ENCODE measurements at places on chromosomes 4 and X.
A peak's percentile ranks its signal among the peaks of the same experiment; 100 is the strongest.

GRCh38 chr4:26135331-26135730 is 185.5 kb upstream of the RBPJ start:
- no peak for DNase-seq

GRCh38 chrX:152844256-152844655 is 13.4 kb downstream of the NSDHL start:
- DNase-seq: no peak

DNA sequence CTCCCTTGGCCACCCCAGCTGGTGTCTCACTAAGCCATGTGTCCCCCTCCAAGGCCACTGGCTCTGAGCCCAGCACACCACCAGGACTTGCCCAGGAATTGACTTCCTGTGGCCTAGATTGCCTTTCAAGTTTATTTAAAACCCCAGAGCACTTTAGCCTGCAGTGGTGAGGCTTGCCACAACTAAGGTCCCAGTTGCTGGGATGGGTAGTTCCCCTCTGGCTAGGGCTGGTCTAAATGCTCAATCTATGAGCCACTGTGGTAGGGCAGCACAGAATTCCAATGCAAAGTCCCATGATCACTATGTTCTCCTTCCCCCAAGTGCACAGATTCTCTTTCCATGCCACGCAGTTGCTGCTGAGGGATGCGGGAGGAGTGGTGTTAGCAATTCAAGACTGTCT is 61.1 kb upstream of the HCCS start:
- no peak for DNase-seq

DNA sequence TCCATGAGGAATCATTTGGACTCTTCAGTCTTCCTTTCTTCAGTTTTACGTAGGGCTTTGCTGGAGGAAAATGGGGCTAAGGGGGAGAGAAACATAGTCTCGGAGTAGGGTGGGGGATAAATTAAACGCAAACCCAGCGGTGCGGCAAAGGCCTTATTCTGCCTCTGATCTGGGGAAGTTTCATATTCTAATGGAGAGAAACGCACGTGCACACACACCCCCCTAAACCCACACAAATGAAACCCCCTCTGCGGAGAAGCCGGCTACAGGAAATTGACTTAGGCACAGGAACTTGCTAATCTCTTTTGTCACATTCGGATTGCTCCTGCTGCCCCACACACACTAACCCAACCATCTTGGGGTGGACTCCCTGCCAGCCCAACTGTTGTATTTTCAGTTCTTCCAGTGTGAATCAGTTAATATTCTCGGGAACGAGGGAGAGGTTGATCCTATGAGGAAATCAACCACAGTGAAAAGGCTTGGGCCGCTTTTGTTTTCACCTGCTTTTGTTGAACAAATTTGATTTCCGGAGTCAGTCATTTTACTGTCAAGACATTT is at the start of gene RHOH:
TSS of gene RHOH (plus strand) at position 308 of the 558 bp plus-strand sequence. CDS start 46,356 bp downstream, outside the sequence.
- peak; percentile 72 for DNase-seq

DNA sequence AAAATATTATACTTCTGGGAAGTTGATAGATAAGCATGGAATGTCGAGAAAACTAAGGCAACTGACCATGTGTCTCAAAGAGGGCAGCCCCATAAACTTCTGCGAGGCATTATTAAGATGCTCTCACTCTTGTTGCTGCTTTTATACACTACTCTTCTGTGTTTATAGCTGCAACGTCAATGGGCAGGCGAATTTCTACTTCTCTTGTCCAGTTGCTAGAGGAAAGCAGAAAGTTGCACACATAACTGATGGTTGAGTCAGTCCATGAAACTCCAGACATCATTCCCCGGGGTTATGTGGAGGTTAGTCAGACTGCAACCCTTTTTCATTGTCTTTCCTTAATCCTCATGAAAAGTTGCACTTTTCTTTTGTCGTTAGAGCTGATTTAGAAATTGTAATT is 39.8 kb downstream of the VCX3B start:
- no peak for DNase-seq

GRCh38 chr4:175970724-175971123 is 94.9 kb upstream of the WDR17 start:
- DNase-seq: no peak

DNA sequence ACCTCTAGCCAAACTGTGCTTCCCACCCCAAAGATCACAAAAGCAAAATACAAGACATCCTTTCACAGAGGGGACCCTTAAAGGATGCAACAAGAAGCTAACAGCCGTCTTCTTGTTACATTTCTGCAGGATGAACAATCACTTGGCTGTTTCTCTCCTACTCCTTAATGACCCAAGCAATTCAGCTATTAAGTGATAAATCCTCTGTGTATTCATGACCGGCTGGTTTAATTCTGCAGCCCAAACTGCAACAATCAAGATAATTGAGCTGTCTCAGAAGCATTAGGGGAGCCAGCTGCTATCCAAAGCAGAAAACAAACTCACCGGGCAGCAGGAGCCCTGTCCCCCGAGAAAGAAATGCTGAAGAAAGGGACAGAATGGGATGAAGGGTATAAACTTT is 85.9 kb upstream of the ACSL4 start:
- DNase-seq: no peak

GRCh38 chr4:119623025-119623424 is 5.6 kb downstream of the PDE5A start:
- DNase-seq: no peak

- DNase-seq: no peak
These were observed 116.6 kb upstream of the DIAPH2 start for GRCh38 chrX:96568071-96568470.

- DNase-seq: no peak
These were observed 2.8 kb downstream of the ABLIM2 start for GRCh38 chr4:8155660-8156421.

DNA sequence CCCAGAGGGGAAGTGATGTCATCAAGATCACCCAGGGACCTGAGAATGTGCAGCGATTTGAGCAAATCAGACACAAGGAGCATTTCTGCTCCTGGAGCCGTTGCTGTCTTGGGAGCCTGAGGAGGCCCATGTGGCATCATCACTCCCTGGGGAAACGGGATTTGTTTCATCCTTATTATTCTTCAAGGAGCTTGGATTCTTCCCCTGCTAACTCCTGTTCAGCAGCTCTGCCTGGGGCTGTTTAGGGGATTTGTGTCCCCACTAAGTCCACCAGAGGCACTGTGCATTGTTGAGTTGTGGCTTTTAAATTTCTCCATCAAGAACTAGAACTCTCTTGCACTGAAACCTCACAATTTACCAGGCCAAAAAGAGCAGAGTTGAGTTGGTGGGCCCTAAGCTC is 104.2 kb upstream of the MSX1 start:
- DNase-seq: no peak

GRCh38 chr4:111501946-111502345 is 643.3 kb upstream of the FAM241A start:
- DNase-seq: no peak

DNA sequence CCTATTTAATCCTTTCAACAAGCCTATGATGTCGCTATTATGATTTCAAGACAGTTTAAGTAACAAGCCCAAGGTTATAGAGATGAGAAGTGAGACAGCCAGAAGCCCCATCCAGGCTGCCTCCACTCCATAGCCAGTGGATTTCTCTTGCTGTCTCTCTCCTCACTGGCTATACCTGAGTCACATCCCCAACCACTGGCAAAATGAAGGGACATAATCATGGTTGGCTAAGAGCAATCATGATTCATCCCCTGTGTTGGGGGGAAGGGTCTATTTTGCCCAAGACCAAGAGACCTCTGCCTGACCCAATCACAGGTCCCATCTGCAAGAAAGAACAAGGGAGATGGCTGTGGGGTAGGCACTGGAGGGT is 334.9 kb upstream of the GATB start:
- DNase-seq: no peak

- no peak for DNase-seq
These were observed 7.2 kb upstream of the C1QTNF7 start for GRCh38 chr4:15420642-15421041.

DNA sequence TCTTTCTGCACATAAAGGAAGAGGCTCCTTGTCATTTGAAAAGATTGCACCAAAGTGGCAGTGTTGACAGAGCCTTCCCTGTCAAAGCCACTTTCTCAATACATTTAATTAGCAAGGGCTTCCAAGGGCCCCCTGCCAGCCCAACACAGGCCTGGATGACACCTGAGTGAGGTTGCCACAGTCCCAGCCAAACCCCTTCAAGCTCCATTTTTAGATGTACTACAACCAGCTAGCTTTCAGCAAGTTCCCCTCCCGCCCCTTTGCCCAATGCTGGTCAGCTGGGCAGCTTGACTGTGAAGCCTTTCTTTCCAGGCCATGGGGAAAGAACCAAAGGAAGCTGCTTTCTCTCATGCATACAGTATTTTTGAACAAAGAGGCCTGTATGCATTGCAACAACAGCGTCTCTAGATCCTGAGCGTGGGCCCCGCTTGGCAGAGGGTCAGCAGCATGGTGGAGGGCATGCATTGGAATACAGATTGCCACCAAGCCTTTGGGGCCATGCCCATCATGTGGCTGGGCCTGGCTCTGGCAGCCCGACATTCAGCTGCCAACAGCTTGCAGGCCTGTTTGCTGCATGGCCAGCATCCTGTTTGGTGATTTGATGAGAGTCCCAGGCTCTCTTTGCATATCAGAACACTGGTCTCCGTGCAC is 261.1 kb upstream of the GATB start:
- DNase-seq: no peak

DNA sequence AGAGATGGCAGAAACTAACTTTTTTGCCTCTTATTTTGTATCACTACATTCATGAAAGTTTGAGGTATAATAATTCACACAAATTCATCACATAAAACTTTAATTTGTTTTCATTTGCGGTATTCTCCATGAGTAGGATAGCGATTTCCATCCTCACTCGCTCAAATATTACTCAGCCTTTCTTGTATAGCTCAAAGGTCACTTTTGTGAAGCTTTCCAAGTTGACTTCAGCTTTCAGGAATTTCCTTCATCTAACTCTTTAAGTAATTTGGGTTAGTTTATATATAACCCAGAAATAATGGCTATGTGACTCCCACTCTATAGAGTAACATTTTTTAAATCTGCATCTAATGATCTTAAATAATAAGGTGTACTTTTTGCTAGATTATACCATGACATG is 314.4 kb downstream of the IL1RAPL1 start:
- no peak for DNase-seq

GRCh38 chrX:34629572-34629971 is 27.5 kb downstream of the TMEM47 start:
- no peak for DNase-seq

DNA sequence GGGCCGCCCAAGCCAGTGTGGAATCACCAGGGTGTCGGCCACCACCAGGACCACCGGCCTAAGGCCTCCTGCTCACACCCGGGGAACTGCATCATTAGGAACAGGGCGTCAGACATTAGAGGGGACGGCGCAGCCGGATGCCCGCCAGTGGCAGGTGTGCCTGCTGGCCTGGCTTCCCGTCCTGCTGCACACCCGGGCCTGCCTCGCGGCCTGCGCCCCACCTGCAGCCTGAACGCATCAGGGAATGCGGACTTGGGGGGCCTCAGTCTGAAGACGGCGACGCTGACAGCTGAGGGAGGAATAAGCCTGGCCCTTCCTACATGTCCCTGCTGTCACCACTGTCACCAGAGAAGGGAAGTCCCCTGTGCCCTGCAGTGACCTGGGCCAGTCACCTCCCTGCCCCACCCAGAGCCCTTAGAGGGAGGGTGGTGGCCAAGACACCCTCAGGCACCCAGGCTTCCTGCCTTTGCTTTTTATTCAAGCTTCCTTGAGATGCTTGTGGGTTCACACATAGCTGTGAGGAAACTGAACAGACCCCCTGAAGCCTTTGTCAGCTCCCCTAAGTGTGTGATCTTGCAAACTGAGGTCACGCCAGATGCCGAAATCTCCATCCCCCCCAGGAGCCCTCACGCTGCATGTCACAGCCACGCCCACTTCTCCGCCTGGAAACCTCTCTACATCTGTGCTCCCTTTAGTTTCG is 3.2 kb downstream of the DGKQ start:
- DNase-seq: no peak

- DNase-seq: no peak
These were observed 111.3 kb upstream of the ATP8A1 start for GRCh38 chr4:42768125-42768748.

DNA sequence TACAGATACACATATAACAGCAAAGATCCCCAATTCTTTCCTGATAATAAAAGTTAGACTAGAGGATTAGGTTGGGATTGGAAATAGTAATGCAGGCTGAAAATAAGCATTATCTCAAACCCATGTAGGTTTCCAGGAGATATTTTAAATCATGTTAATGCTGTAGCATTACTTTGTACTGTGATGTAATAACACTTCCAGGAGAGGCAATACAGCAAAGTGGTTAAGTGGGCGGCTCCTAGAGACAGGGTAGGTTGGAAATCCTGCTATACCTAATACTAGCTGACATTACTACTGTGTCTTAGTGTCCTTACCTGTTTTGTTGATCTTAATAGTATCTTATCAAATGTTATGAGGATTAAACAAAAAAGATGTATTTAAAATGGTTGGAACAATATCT is 9.6 kb downstream of the PAICS start:
- no peak for DNase-seq

GRCh38 chrX:110086162-110086915 is 83.4 kb downstream of the TMEM164 start:
- no peak for DNase-seq

- DNase-seq: no peak
These were observed 128.1 kb downstream of the PTTG2 start for GRCh38 chr4:38088321-38088720.

- DNase-seq: no peak
These were observed 77.9 kb upstream of the AFF2 start for GRCh38 chrX:148422526-148422925.

- DNase-seq: no peak
These were observed 20.0 kb downstream of the RHOH start for GRCh38 chr4:40216622-40217366.

DNA sequence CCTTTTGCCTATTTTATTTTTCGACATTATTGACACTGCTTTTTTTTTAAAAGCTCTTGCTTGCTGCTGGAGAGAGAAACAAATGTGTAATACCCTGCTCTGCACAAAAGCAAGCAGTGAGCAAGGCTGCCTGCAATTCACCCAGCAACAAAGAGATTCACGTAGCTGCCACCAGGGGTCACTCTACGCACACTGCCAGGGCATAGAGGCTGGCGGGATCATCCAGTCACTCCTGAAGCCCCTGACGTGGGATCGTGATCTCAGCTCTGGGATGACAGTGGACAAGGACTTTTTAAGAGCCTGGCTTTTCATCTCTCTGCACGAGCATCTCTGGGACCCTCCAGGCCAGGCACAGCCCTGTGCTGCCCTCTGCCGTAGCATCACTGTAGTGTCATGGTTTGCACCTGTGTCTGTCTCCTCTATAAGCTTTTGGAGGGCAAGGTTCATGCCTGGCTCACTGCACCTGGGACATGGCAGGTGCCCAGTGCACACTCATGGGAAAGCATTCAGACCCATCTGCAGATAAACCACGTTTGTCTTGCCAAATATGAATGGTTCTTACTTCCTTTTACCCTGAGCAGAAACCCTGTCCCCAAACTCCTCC is 19.8 kb downstream of the C4orf50 start:
- DNase-seq: peak; percentile 18

GRCh38 chr4:27343411-27343810 is 482.8 kb downstream of the STIM2 start:
- DNase-seq: no peak

DNA sequence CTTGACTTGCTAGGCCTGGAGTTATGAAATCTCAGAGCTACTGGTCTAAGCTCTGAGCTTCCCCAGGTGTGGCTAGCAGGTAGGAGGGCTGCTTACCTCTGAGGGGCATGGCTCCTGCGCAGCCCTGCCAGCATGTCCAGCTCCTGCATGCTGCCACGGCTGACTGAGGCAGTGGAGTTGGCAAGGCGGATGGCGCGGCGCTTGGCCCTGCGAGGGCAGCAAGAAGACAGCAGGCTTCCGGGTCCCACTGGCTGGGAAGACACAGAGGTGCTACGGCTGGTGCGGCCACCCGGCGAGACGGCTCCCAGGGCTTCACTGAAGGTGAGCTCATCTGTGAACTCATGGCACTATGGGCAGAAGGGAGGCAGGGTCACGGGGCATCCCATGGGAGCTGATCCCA is 5.7 kb downstream of the KCND1 start:
- DNase-seq: no peak
